Right lobe of liver (tissue), 6 donors: ENCODE measurements at places on chromosomes 5 and 9.

- no peak for DNase-seq
Measured at GRCh38 chr5:86118542-86118941, 499.2 kb upstream of the COX7C start.

DNA sequence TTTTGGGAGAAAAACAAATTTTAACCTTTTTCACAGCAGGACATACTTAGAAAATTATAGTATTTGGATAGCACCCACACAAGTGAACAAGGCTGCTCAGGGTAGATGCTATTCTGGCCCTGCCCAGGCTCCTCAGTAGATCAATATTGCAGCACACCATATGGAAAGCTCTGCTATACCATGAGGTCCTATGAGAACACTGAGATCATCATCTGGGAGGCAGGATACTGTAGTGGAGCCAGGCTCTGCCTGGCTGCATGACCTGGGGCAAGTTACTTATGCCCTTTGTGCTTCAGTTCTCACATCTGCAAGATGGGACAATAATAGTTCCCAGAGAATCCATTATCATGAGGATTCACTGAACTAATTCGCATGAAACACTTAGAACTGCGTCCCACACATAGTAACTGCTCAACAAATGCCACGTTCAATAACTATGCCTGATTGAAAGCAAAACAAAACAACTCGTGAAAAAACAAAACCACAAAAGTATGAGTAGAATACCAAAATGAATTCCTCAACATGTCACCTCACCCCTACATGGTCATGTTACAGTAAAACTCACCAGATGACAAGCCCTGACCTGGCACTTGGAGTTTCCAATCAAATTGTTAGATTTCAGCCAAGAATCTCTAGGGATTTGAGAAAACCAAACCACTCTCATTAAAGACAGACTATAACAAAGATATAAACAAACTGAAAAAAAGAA, 31.9 kb downstream of the ARSB start:
- DNase-seq, result no peak

DNA sequence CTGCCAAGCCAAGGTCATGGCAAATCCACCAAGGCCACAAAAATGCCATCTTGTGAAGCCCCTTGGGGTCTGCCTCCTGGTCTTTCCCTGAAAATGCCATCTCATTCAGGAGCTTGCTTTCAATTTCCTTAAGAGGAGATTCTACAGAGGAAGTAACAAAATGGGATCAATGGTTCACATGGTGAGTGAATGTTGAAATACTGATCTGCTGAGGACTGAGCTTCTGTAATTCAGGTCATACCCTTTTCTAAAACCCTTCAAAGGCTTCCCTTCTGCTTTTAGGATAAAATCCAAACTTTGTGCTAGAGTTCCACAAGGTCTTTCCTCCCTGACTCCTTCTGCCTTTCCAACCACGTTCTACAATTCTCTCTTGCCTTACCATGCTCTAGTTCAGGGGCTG, 24.7 kb upstream of the NR3C1 start:
- DNase-seq, result no peak

DNA sequence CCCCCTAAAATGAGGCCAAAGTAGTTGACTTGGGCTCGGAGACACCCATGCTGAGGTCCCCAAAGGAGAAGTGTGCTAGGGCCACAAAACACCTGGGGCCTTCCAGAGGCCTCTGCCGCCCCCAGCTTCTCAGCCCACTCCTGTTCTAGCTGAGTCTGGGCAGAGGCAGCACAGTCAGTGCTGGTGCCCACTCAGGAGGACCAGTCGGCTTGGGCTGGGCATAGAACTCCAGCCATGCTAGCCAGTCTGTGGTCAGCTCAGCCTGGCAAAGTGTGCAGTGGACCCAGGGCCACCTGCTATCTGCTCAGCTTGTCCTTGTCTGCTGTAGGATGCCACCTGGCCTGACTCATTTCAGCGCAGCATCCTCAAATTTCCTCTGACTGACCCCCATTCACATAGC, 254.6 kb downstream of the FSTL4 start:
- DNase-seq, result no peak

- DNase-seq, result no peak
Measured at GRCh38 chr5:538801-539468, 14.7 kb upstream of the SLC9A3 start.

- DNase-seq, result no peak
Measured at GRCh38 chr9:88803546-88804253, 187.6 kb upstream of the S1PR3 start.

- no peak for DNase-seq
Measured at GRCh38 chr5:78243639-78244038, 50.9 kb downstream of the AP3B1 start.

DNA sequence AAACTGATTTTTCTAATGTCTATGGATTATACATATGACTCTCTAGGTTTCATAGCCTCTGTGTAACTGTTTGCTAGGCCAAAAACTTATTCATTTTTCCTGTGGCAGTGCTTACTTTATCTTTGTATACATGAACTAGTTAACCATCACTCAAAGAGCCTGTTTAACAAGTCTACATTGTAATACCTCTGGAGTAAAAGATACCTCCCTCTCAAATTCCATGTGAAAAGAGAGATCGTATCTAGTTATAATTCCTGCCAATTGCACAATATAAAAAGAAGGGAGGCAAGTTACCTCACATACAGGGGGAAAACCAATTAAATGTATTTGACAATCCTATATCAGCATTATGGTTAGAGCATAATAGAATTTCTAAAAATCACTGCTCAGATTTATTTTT, 271.9 kb upstream of the ST8SIA4 start:
- no peak for DNase-seq

- DNase-seq, result no peak
Measured at GRCh38 chr9:109597496-109597895, 99.4 kb upstream of the PTPN3 start.
